ENCODE measurements at places on chromosomes 1 and 21. TPM values are rescaled to one million over a fixed set of nuclear protein-coding genes. Genes with fewer than 3 reads are reported as not detected.

GRCh38 chr1:45617618-45618017 is 6.2 kb downstream of the CCDC17 start:
- no peak for DNase-seq

DNA sequence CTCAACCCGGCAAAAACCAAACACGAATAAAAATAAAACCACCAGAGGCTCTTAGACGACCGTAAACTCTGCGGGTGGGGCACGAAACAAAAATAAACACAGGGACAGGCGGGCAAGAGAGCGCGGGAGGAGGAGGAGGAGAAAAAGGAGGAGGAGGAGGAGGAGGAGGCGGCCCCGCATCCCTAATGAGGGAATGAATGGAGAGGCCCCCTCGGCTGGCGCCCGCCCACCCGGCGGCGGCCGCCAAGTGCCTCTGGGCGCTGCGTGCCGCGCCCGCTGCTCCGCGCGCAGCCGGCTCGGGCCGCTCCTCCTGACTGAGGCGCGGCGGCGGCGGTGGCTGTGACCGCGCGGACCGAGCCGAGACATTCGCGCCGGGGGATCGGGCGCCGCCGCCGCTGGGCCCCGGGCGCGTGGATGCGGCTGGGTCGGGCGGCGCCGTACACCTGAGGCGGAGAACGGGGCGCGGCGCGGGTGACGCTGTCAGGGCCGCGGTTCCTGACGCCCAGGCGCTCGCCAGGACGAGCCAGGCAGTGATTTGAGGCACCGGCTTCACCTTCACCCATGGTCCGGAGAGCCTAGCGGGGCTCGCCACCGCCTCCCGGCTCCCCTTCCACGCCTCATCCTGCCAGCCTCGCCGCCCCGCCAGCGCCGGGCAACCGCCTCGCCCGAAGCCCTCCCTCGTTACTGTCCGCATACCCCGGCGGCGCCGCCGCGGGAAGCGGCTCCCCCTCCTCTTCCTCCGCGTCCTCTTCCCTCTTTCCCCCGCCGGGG is at the start of gene MARK1:
MARK1 (plus strand) TSS at position 229 of the 771 bp plus-strand sequence. CDS start 687 bp downstream, outside the sequence.
- peak; percentile 20 for DNase-seq

GRCh38 chr1:26145041-26145959 is 13.6 kb upstream of the FAM110D start:
- peak; percentile 83 for DNase-seq

DNA sequence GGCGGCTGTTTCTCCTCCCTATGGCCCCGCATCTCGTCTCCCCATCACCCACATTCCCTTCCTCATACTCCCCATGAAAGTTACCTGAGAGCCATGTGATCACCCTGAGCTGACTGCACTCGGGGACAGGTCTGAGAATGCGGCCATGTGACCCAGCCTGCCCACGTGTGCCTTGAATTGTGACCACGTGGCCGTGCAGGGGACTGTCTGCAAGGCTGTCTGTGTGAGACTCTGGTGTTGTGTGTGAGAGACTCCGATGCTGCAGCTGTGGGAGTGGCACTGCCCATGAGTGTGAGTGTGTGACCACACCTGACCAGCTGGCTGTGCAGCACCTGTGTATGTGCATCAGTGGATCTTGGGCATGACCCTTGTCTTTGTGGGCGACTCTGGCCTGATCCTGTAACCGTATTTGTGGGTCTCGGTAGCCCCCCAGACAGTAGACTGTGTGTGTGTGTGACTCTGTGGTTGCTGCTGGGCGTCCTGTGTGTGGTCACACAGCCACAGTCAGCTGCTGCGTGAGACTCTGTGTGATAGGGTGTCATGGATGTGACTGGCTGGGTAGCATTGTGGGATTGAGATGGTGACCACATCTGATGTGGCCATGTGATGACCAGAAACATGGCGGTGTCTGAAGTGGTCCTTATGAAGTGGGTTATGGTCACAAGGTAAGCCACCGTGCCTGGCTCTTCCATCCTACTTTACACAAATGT is 56.8 kb upstream of the KDM4A start:
- DNase-seq, result no peak

DNA sequence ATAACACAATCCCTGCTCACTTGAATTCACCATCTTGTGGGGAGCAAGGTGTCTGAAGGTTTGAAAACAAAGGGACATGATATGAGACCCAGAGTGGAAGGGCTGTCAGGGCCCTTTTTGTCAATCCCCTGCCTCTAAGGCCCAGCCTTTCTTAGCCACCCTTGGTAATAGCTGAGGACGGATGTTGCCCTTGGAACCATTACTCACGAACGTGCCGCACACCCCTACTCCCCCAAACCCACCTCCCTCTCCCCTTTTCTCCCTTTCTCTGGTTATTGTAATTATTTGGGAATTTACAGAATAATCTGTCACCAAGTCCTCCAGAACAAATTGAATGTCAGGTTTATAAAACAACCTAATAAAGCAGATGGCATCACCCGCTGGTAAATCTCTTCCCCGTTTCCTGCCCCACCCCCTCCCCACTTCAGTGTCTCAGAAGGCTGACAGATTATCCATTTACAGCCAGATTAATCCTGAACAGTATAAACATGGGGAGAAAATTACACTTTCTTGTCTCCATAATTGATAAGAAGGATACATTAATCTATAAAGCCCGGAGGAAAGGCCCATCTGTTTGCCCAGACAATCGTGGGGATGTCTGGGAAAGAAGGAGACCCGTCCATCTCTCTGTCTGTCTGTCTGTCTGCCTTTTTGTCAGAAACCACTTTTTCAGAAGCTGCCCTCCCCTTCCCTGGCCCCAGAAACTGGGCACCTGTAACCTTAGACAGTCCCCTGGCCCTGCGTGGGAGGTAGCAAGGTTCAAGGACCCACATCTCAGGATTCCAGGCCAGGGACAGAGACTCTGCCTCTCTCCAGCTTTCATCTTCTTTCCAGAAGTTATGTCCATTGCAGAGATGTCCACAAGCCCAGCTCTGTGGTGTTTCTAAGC is 60.6 kb upstream of the CD34 start:
- DNase-seq, result no peak

- no peak for DNase-seq
These were observed 46.0 kb upstream of the JUN start for GRCh38 chr1:58829866-58830265.

DNA sequence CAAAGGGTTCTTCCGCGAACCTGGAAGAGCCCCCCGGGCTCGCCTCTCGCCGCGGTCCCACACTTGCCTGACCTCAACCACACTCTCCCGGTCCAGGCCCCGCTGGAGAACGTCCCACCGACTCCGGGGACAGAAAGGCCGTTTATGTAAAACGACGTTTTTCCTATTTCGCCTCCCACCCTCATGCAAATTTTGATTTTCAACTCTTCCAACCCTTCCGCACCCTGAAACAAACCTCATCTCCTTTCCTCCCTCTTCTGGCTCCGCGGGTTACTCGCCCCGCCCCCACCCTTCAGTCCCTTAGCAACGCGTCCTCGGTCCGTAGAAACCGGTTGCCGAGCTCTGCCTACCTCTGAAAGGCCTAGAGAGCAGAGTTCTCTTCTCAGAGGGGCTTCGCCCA is at the start of gene C1orf141:
C1orf141 (minus strand) TSS at position 276 of the 400 bp plus-strand sequence. CDS start 7,730 bp downstream, outside the sequence.
- DNase-seq, result peak; percentile 31

GRCh38 chr1:1483714-1484113 is 12.1 kb downstream of the ATAD3B start:
- no peak for DNase-seq

- DNase-seq, result no peak
These were observed 457.2 kb upstream of the RUNX1 start for GRCh38 chr21:35506352-35506751.

DNA sequence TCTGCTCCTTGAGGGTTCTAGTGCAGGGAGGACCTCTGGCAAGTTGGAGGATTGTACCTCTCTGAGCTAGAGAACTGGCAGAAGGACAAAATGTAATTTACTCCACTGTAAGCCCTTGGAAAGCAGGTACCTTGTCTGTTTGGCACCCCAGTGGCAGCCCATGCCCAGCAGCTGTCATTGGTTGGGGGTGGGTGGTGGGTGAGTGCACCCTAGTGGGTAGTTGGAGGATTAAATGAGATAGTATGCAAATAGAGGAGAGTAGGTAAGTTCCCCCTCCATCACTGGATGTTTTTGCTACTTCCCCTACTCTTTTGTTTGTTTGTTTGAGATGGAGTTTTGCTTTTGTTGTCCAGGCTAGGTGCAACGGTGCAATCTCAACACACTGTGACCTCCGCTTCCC is 69.8 kb downstream of the RYR2 start:
- no peak for DNase-seq

DNA sequence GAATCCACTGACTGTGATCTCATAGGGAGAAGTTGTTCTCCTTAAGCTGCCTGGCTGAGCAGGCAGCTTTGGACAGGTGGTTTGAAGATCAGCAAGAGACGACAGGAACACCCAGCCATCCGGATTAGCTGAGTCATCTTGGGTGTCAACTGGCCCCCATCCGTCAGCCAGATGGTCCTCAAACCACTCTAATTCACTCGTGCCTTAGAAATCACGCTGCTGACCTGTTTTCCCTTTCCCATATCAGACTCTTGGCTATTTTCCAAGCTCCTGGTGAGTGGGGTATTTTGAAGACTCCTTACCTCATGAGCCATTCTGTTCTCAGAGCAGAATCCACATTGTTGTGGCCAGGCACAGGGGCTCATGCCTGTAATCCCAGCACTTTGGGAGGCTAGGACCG is 149.1 kb upstream of the L1TD1 start:
- DNase-seq, result no peak

- no peak for DNase-seq
These were observed 611.4 kb upstream of the USP24 start for GRCh38 chr1:55826381-55827080.

DNA sequence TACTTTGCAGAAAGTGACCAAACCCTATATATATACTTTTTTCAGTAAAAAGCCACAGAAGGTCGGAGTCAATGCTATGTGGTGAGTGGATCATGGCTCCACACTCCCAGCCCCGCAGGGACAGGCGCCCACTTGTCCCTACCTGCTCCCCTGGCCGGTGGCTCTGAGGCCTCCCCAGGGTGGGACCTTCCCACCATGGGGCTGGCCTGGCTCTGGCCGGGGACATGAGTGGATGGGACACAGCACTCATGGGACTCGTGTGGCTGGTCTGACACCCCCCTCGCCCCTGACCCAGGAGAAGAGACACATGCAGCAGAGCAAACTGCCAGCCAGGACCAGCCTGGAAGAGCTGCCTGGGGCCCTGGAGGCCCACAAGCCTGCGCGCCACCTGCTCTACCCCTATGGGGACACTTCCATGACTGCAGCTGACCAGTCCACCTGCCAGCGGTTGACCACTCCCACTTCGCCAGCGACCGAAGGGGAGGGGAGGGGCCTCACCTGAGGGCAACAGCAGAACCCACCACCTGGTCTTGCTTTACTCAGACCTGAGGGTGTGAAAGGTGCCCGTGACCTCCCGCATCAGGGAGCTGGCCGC is 2.2 kb downstream of the SPATC1L start:
- DNase-seq, result no peak

DNA sequence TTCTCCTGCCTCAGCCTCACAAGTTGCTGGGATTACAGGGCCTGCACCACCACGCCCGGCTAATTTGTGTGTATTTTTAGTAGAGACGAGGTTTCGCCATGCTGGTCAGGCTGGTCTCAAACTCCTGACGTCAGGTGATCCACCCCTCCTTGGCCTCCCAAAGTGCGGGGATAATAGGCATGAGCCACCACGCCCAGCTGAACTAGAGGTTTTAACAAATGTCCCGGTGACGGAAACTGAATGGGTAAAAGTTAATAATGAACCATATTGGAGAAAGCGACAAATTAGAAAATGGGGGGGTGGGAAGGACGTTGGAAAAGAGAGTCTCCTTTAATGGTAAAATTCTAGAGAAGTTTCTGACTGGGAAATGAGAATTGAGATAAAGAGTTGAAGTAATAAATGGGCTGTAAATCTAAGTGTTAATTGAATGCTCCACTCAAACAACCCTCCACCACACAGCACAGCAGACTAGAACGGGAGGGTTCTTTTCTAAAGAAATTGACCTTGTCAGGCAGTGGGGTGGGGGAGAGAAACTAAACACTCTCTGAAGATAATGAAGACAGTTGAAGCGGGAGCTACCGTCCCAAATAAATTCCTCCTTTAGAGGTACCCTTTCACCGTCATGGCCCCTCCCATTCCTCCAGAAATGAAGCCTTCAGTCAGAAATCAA is 46.9 kb upstream of the PUM1 start:
- no peak for DNase-seq

DNA sequence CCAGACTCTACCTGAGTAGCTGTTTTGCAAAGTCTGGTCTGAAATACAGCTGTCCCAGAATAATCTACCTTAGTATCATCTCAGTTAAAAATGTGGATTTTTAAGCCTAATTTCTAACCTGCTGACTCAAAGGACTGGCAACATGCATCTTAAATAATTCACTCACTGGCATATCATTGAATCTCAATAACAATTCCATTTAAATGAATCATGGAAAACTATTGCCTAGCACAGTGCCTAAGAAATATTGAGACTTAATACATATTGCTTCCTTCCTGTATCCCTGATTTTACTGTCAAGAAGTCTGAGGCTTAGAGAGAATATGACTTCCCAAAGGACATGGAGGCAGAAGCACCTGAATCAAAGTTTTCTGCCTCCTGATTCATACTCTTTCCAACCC is 3.1 kb downstream of the CCDC190 start:
- DNase-seq, result no peak

DNA sequence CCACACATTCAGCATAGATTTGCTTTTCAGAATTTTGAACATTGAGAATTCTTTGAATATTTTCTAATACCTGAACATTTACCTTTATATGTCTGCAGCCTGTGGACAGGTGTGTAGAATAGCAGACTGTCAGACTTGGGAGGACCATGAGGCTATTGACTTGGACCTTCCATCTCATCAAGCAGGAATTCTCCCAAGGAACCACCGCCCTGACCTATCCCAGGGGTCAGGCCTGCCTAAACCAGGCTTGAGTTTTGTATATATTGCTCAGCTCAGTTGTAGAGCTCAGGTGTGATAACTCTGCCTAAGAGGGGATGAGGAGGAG is 53.2 kb downstream of the RUNX1 start:
- DNase-seq, result no peak

- peak; percentile 64 for DNase-seq
These were observed 64.8 kb downstream of the DNTTIP2 start for GRCh38 chr1:93814059-93814794.

- no peak for DNase-seq
These were observed 2.6 kb downstream of the GTF2B start for GRCh38 chr1:88888750-88889149.

- no peak for DNase-seq
These were observed 78.1 kb upstream of the JAK1 start for GRCh38 chr1:65044411-65044810.

- no peak for DNase-seq
These were observed 161.0 kb upstream of the KAZN start for GRCh38 chr1:14437417-14437918.

The ETV3L gene
- total RNA-seq, result not detected

The CYP4A22 gene
- total RNA-seq, result not detected

The LEMD1 gene
- total RNA-seq, result 2.2 TPM

The NBPF6 gene
- total RNA-seq, result not detected

The MATN1 gene
- total RNA-seq, result 0.34 TPM

The NHLH1 gene
- total RNA-seq, result 0.22 TPM

The SPRR2A gene
- not detected for total RNA-seq

The TRABD2B gene
- not detected for total RNA-seq

The CNKSR1 gene
- total RNA-seq, result 1.3 TPM

The SPRR4 gene
- not detected for total RNA-seq

The TCHH gene
- total RNA-seq, result not detected

The LORICRIN gene
- 0.19 TPM for total RNA-seq
